ENCODE measurements at places on chromosomes 3 and 15.

DNA sequence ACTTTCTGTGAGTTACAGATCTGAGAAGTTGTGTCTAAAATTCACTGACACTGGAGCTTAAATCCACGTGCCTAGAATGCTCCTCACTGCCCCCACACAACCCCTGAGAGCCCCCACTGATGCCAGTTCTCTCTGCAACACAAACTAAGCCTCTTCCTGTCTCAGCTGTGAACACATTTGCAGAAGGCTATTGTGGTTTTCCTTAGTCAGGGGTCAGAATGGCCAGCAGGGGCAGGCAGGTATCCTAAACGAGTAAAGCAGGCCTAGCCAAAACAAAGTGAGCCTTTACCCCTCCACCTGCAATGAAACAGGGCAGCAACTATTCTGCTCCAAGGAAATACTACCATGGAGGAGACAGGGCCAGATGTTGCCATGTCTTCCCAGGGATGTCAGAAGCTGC lies 78.6 kb downstream of the FHIT start:
- no peak for DNase-seq

DNA sequence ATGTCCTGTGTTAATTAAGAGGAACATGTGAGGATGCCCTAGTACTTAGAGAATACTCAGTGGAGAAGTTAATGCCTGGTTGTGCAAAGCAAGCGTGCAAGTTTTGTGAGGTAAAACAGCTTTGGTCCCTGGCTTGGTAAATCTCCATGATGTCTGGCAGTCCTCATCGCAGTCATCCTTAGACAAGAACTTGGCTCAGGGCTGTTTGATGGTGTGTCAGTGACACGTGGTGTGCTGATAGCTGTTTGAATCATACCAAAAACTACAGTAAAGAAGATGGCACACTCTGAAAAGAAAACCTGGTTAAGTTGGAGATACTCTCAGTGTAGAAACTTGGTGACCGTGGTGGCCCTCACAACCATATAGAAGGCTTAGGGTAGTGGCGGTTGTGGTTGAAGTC lies 361.7 kb downstream of the FEZF2 start:
- DNase-seq = no peak

DNA sequence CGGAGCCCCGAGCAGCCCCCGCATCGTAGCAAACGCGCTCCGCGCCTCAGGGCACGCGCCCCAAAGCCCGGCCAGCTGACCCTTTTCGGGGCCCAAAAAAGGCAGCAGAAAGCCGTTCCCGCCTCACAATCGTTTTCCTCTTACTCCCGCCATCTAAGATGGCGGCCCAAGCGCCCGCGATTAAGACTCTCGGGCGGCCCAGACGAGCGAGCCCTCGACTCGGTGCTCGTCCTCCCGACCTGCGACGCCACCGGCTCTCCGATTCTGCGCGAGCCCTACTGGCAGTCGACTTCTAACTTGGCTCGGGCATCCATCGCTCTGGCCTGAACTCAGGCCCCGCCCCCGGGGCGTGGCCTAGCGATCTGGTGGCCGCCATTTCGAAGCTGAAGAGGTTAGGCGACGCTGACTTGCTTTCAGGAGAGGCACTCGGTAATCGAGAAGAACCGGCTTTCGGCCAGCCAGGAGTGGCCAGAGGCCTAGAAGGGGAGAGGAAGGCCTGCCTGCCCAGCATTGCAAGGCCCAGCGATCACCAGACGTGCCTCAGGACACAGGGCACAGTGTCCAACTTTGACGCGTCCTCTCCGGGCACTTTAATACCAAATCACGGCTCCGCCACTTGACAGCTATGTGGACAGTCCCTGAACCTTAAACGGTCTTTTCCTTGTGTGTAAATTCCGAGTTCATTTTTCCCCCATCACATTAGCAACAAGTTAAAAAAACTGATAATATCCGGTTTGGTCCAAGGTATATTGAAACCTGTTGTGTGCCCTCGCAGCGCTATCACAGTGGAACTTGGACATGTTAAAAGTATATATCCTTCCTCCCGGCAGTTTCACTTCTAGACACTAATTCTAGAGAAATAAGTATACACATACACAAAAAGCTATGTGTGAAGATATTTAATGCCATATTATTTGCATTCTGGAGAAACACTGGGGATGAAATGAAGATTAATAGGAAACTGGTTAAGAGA lies at the start of gene RAF1:
RAF1 (minus strand) TSS at position 182 of the 973 bp plus-strand sequence. CDS start 45,396 bp downstream, outside the sequence.
- peak; percentile 96 for DNase-seq

DNA sequence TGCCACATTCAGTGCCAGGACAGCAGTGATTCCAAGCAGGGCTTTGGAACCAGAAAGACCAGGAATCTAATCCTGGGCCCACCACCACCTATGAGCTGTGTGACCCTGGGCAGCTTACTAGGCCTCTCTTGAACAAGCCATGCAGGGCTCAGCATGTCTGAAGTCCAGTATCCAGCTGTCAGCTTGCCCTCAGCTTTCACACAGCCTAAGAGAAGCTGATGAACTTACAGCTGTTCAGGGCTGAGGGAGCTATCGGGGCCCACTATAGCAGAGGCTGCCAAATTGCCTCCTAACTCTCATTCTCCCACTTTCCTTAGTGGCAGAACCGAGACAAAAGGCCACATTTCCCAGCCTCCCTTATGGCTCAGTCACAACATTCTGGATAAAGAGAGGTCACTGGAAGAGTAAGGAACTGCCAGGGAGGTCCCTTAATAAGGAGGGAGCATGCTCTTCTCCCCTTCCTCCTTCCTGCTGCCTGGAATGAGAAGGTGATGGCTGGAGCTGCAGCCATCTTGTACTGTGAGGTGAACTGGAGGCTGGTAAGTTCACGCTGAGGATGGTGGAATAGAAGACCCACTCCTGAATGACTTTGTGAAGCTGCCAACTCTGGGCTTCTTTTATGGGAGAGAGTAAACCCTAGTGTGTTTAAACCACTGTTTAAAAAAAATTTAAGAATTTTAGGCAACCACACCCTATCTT lies 34.5 kb downstream of the FEM1B start:
- DNase-seq = no peak

DNA sequence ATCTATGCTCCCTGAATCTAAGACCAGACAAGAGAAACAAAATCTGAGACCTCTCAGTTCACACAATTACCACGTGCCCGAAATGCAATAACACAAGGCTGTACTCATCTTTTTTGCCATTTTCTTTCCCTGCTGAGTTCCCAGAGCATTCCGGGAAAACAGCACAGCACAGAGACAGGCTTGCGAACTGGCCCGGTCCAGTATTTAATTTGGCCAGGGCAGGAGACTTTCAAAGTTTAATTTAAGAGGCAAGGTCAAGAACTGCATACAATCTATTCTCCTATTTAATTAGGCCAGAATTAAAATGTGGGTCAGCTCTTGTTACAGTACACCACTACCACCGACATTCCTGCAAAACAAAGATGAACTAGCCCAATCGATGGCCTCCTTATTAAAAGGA lies 87.5 kb upstream of the SNRPA1 start:
- no peak for DNase-seq

GRCh38 chr3:197124713-197125112 lies 95.1 kb upstream of the MELTF start:
- DNase-seq = no peak

GRCh38 chr15:79322945-79323344 lies 12.0 kb downstream of the TMED3 start:
- DNase-seq = no peak

Measured in NCI-H774 (cell line).